ENCODE measurements at places on chromosomes 3 and 15. TPM values are rescaled to one million over a fixed set of nuclear protein-coding genes. Genes with fewer than 3 reads are reported as not detected.

- DNase-seq, result peak; percentile 7
Measured at GRCh38 chr3:45273681-45274515, 47.8 kb upstream of the TMEM158 start.

DNA sequence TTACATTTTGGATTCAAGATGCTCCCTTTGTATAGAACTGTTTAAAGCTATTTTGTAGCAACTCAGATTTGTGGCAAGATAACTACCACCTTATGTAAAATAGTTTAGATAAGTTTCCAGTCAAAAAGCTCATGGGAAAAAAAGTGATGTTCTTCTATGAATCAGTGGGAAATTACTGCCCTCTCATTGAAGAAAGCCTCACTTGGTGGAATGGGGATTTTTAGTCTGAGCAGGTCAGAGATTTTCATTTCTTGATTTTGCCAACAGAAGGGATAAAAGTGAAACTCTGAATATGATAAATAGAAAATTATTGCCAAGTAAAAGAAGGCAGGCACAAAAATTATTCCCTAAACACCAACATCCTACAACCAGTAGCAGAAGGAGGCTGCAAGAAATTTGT is 25.8 kb upstream of the CSTA start:
- no peak for DNase-seq

DNA sequence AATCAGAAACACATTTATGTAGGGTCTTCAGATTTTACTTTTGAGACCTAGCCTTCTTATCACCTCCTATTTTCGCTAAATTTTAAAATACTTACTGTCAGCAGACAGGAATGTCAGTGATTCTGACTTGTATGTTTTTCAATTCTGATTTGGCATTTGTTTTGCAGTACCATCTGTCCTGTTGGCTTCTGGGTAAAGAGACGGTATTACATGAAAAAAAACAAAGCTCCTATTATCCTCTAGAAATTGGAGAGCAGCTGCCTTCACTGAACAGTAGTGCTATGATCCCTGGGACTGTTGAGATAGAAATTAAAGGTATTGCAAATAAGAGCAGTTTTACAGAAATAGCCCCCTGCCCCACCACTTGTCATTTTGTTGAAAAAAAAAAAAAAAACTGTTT is 8.4 kb downstream of the ARMC8 start:
- no peak for DNase-seq

- DNase-seq, result no peak
Measured at GRCh38 chr3:19903649-19904048, 30.4 kb downstream of the EFHB start.

DTX3L gene
- total RNA-seq, result 25.1 TPM

SPTSSB gene
- total RNA-seq, result not detected

All from fibroblast of villous mesenchyme (primary cell).